Kidney (tissue), 22 donors: ENCODE measurements at places on chromosomes 11 and 22. TPM values are rescaled to one million over a fixed set of nuclear protein-coding genes. Genes with fewer than 3 reads are reported as not detected.

DNA sequence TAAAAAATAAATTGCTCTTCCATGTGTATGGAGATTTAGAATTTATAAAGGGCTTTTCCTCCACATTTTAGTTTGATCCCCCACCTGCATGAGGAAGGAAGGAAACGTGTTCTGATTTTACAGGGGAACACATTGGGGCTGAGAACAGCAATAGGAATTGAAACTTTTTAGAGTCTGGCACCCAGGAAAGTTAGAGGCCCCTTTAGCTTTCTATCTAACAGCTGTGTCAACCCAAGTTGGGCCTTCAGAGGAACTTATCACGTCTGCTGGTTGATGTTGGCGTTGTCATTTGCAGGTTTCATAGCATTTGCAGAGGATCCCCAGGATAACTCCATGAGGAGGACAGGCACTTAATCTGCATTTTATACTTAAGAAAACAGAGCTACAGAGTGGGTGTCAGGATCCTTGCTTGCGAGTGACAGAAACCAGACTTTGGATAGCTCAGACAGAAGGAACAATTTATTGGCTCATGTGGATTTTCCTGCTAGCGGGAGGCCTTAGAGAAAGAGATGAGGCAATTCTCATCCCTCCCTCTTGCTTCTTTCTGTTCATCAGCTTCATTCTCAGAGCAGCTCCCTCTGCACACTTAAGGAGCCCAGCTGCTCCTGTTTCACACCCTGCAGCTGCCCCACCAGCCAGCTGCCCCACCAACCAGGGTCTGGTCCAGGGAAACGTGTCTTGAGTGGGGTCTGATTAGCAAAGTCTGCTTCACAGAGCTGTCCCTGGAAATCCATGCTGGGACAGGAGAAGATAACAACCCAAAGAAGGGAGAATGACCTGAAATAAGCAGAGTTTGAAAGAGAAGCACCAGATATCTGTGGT is 92.5 kb upstream of the OR4B1 start:
- H3K36me3 ChIP-seq: peaks cover 47% of the 10 kb centered on the region
- H3K4me1 ChIP-seq: no peaks in the 10 kb centered on the region
- no peaks in the 10 kb centered on the region for H3K27me3 ChIP-seq
- no peak for DNase-seq

GRCh38 chr22:37253126-37253660 is 9.1 kb upstream of the RAC2 start:
- H3K27ac ChIP-seq: no peak overlapping the region
- no peaks in the 10 kb centered on the region for H3K36me3 ChIP-seq
- DNase-seq: no peak
- no peaks in the 10 kb centered on the region for H3K27me3 ChIP-seq
- H3K4me3 ChIP-seq: no peak overlapping the region
- no peaks in the 10 kb centered on the region for H3K4me1 ChIP-seq

DNA sequence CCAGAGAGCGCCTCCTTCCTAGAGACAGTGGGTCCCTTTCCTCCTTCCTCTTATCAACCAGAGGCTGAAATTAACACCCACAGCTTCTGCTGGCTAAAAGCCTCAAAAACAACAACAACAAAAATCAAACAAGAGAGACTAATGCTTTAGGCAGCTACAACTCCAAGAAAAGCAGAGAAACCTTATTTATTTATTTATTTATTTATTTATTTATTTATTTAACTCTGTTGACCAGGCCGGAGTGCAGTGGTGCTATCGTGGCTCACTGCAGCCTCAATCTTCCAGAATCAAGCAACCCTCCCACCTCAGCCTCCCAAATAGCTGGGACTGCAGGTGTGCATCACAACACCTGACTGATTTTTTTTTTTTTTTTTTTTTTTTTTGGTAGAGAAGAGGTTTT is 2.6 kb upstream of the B3GNT6 start:
- H3K27me3 ChIP-seq: no peaks in the 10 kb centered on the region
- DNase-seq: no peak
- no peak overlapping the region for H3K4me3 ChIP-seq
- no peak overlapping the region for H3K27ac ChIP-seq

DNA sequence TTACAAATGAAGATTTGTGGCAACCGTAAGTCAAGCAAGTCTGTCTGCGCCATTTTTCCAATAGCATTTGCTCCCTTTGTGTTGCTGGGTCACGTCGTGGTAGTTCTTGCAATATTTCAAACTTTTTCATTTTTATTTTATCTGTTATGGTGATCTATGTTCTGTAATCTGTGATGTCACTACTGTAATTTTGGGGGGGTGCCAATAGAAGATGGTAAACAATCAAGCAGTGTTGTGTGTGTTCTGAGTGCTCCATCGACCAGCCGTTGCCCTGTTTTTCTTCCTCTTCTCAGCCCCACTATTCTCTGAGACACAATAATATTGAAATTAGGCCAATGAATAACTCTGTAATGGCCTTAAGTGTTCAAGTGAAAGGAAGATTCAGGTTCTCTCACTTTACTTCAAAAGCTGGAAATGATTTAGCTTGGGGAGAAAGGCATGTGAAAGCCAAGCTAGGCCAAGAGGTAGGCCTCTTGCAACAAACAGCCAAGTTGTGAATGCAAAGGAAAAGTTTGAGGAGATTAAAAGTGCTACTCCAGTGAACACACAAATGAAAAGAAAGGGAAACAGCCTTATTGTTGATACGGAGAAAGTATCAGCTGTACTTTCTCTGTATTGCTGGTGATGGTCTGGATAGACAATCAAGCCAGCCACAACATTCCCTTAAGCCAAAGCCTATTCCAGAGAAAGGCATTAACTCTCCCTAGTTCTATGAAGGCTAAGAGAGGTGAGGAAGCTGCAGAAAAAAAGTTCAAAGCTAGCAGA is 7.5 kb downstream of the ZC3H12C start:
- no peaks in the 10 kb centered on the region for H3K4me1 ChIP-seq
- no peak for DNase-seq
- no peaks in the 10 kb centered on the region for H3K36me3 ChIP-seq
- no peak overlapping the region for H3K27ac ChIP-seq
- H3K27me3 ChIP-seq: no peaks in the 10 kb centered on the region
- no peak overlapping the region for H3K4me3 ChIP-seq

DNA sequence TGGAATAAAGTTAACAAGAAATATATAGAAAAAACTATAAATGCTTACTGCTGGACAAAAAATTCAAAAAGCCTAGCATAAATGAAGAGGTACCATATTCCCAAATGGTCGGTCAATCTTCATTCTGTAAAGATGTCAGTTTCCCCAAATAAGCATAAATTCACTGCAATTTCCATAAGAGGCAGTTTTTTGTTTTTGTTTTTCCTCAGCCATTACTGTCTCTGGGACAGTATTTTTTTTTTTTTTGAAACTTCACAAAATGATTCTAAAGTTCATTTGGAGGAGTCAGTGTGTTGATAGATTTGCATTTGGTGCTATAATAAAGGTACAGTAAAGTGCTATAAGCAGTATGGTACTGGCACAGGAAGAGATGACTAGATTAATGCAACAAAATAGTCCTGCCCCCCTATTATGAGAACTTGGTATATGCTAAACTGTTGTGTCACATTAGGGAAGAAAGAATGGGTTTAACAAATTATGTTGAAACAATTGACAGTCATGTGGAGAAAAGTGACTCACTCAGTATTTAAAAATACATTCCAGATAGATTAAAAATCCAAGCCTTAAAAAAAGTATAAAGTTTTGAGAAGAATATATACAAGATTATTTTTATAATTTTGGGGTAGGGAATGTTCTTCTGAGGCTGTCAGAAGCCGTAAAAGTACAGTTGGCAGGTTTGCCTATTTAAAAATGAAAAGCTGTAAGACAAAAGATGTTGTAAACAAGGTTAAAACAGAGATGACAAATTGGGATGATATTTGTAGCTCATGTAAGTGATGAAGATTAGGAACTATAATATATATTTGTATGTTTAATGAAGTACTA is 2.6 kb upstream of the FTH1 start:
- H3K27me3 ChIP-seq: no peaks in the 10 kb centered on the region
- peaks cover 46% of the 10 kb centered on the region for H3K4me1 ChIP-seq
- no peak for DNase-seq
- H3K4me3 ChIP-seq: no peak overlapping the region

DNA sequence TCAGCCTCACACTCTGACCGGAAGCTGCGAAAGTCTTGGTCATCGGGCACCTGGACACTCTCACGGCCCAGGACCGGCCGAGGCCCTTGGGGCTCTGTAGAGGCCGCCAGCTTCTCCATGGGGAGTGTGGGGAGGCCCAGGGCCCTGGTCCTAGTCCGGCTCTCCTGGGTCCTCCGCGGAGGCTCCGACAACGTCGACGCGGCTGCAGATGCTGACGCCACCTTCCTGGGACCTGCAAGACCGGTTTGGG is 12.9 kb downstream of the STARD10 start:
- H3K36me3 ChIP-seq: no peaks in the 10 kb centered on the region
- peak overlapping the region; percentile 60 for H3K4me3 ChIP-seq
- H3K27ac ChIP-seq: peak overlapping the region; percentile 71
- no peaks in the 10 kb centered on the region for H3K4me1 ChIP-seq
- no peak for DNase-seq

- H3K36me3 ChIP-seq: peaks cover 6% of the 10 kb centered on the region
- H3K4me1 ChIP-seq: no peaks in the 10 kb centered on the region
- DNase-seq: no peak
- H3K4me3 ChIP-seq: no peak overlapping the region
Observed at GRCh38 chr11:3824714-3825472, 15.9 kb downstream of the RHOG start.

- H3K4me3 ChIP-seq: peak within 1 kb of the TSS; percentile 79
- DNase-seq: peak; percentile 85
- no peaks in the 10 kb centered on the region for H3K36me3 ChIP-seq
- H3K27ac ChIP-seq: no peak within 1 kb of the TSS
- no peaks in the 10 kb centered on the region for H3K27me3 ChIP-seq
Observed at GRCh38 chr22:23070418-23071229, at the start of gene GNAZ. Gene GNAZ, plus strand, starts transcription at chr22:23070519. Its CDS starts 25,177 bp downstream, at chr22:23095696.

DNA sequence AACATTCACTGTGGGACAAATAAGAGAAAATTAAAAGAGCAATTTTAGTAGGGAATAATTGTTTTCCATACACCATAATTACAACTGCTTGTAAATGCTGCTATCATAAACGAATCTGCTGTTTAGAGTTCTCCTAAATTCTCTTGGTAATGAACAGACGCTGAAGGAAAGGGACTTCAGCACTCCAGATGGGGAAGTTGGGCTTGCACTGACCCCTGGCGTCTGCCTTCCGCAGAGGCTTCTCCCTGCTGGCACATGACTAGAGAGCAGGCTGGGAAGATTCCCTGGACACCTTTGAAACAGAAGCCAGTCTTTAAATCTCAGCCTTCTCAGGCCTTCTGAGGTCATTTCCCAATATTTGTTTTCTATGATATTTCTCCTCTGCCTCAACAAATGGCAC is 84.1 kb downstream of the NXPE2 start:
- no peak overlapping the region for H3K4me3 ChIP-seq
- H3K4me1 ChIP-seq: no peaks in the 10 kb centered on the region
- H3K27ac ChIP-seq: no peak overlapping the region
- H3K27me3 ChIP-seq: no peaks in the 10 kb centered on the region
- peak; percentile 75 for DNase-seq

DNA sequence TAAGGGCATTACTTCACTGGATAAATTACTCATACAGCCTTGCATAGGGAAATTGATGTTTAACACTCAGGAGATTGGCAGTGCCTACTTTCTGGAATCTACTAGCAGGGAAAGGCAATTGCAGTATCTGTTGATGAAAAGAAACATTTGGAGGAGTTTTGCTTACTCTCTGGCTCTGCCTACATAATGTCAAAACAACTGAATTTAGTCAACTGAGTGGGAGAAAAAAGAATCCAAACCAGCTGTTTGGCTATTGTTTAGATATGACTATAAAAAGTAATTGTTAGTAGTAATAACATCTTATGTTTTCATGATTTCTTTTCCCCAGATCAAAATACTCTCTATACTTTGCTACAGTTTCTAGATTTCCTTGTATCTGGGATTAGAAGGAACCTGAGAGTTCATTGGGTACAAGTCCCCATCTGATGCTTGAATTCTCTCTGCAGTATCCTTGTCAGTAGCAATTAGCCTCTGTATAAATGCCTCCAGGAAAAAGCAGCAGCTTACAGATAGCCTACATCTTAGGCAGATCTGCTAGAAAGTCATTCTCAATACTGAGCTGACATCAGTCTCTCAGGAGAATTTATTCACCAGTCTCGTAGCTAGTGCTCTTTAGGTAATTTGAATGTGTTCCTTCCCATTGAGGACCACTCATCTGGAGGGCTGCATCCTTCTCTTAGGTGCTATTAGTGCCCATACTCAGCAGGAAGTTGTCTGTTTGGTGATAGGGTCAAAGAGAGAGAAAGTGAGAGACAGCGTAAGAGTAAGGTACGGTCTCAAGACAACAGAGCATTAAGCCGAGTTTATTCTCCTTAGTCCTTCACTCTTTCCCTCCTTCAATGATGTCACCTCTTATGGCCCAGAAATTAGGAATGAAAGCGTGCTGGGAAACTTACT is 185.9 kb upstream of the CCDC90B start:
- H3K4me3 ChIP-seq: no peak overlapping the region
- H3K27ac ChIP-seq: no peak overlapping the region
- H3K27me3 ChIP-seq: no peaks in the 10 kb centered on the region
- H3K36me3 ChIP-seq: no peaks in the 10 kb centered on the region
- peaks cover 2% of the 10 kb centered on the region for H3K4me1 ChIP-seq
- DNase-seq: no peak

- no peaks in the 10 kb centered on the region for H3K36me3 ChIP-seq
- no peak overlapping the region for H3K4me3 ChIP-seq
Observed at GRCh38 chr11:27914080-27914479, 193.9 kb downstream of the KIF18A start.

DNA sequence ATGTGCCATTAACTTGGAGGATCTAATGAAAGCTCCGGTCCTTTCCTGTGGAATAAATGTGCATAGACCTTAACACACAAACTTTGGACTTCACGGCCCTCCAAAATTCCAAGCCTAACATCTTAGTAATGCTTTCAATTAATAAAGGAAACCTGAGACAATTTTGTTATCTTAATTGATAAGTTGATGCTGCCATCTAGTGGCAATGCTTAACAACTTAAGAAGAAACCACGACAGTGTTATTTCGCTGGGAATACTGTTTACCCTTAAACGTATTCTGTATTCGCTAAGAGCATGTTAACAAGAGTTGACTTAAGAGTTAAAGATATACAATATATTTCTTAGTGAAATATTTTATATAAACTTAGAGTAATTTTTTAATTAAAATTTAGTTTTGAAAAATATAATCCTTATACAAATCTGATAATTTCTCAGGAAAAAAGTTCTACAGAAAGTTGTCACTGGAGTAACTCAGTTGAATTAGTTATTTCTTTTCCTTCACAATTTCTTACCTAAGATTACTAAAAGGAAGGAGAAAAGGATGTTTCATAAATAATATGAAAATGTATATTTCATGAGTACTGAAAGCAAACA is 35.0 kb upstream of the OR9G4 start:
- peak; percentile 69 for DNase-seq
- H3K27me3 ChIP-seq: no peaks in the 10 kb centered on the region
- no peak overlapping the region for H3K27ac ChIP-seq
- no peaks in the 10 kb centered on the region for H3K4me1 ChIP-seq

Gene PRG3
- total RNA-seq: not detected

Gene CBLIF
- not detected for total RNA-seq

Gene DDIAS
- total RNA-seq: 1.4 TPM

Gene OR5B21
- total RNA-seq: not detected

Gene GP1BB
- 1.9 TPM for total RNA-seq

Gene PHETA2
- 10.4 TPM for total RNA-seq
